NCI-H460 (cell line): ENCODE measurements at places on chromosomes 3 and 15.

- DNase-seq = no peak
Observed at GRCh38 chr3:113625834-113626233, 70.6 kb downstream of the USF3 start.

DNA sequence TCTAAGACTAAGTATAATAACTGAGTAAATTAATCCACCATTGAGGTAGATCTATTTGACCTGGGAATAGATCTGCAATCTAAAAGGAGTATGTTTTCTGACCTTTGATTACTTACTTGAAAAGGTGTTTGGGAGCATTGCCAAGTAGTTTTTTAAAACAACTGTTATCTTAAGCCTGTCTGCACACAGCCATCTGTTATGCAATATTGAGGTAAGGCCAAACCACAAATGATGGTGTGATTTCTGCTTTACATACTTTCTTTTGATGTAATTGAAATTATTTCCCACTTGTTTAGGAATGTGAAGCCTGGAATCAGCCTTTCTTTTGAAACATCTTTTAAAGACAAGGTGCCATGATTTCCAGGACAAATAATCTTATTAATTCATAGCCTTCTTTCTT lies 274.0 kb downstream of the BBX start:
- no peak for DNase-seq

DNA sequence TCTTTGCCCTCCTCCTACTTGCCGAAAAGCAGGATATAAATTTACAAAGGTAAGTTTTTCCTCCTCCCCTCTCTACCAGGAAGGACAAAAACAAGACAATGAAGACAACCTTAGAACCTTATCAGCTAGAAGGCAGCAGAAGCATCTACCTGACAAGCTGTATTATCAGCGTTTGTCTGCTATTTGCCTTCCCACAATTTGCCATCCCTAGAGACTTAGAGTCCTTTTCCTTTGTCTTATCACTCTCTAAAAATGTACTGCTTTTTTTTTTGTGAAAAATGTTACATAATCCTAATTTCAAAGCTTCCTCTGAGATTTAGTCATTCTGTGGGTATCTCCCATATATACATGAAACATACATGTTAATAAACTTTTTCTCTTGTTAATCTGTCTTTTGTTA lies 176.9 kb upstream of the PROK2 start:
- DNase-seq = no peak

GRCh38 chr15:38758043-38758442 lies 193.4 kb upstream of the RASGRP1 start:
- DNase-seq = no peak

DNA sequence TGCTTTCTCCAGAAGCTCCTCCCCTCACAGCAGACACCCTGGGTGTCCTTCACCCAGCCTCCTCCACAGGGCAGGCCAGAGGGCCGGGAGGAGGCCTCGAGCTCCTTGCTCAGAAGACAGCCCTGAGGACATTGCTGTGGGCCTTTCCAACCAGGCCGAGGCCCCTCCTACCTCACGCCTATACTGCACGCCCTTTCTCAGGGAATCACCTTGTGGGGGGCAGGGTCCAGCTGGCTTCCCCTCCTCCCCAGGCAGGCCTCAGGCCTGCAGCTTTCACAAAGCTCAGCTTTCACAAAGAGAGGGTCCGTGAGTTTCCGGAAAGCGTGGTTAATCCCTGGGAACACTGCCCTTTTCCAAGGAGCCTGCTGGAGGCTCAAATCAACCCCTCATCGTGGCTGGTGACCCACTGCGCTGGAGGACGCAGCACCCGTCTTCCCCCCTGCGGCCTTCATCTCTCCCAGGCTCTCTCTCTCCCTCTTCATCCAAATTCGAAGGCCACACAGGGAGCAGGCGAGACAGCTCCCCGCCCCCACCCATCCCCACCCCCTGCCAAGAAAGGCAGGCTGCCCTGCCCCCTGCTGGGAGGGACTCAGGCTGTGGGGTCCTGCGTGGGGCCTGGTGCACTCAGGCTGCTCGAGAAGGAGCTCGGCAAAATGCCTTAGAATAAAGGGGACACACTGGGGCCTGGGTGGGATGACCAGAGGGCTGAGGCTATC lies 79.4 kb downstream of the OCA2 start:
- no peak for DNase-seq

DNA sequence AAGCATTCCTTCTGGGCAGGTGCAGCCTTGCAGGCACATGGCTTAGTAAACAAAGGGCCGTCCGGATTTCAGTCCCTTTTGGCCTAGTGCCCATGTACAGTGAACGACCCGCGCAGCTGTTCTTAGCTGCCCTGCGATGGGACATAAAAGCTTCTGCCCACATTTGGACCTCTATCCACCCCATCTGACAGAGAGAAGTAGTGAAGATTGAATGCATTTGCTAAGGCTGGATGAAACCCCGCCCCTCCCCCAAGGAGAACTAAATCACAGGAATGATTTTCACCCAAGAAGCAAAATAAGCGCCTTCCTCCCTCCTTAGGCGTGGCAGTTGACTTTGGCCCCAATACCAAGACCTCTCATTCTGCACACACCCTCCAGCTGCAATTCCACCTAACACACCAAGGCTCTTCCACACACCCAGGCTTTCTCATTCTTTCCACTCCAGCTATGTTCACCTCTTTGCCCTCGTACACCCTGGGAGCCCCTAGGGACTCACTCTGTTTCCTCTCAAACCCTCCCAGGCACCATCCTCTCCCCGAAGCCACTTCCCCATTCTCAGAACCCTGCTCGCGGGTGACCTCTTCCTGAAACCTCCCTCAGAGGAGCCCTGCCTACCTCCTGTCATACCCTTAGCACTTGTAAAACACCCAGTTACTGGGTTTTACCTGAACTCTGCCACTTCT lies 14.1 kb upstream of the HRH1 start:
- no peak for DNase-seq
